Activated CD8-positive, alpha-beta memory T cell treated with anti-CD3 and anti-CD28 coated beads for 1 hour (primary cell): ENCODE measurements at places on chromosomes 6 and 20.

DNA sequence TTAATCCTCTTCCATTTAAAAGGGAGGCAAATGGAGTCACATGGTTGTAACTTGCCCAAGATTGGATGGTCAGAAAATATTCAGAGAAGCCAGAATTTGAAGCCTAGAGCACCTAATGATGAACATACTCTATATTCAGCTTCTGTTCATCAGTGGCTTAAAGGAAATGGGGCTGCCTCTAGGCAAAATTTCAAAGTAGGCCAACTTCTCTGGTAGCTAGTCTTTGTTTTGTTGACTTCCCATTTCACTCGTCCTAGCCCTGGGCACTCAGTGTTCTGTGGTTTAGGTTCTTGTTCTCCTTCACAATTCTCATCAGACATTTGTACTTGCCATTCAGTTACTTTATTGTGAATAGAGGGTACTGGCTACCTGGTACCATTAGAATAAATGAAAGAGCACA, 13.2 kb downstream of the MAP3K7 start:
- DNase-seq: no peak

- no peak for DNase-seq
Observed at GRCh38 chr6:3367630-3368029, 89.2 kb downstream of the SLC22A23 start.

DNA sequence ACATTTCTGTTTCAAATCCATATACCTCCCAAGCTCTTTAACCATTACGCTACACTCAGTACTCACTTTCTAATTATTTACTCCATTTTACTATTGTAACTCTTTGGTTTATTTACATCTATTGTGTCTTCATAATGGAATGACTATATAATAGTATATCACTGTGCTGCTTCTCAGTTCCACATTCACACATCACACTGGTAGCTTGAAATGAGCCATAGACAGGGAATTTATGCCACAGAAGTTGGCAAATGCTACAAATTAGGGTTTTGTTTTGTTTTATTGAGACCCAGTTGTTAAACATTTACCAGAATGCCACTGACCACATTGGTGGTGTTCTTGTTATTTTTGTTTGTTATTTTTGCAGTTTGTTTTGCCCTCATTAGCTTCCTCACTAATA, 213.9 kb downstream of the KCNQ5 start:
- no peak for DNase-seq

GRCh38 chr6:145468534-145468933, 266.8 kb downstream of the EPM2A start:
- no peak for DNase-seq

GRCh38 chr6:32954986-32955802, 2.3 kb upstream of the HLA-DMA start:
- no peak for DNase-seq

- DNase-seq: no peak
Observed at GRCh38 chr6:143157131-143157530, 96.4 kb downstream of the AIG1 start.

- no peak for DNase-seq
Observed at GRCh38 chr20:25541676-25542075, 43.7 kb downstream of the NINL start.
